ENCODE measurements at places on chromosomes 7 and 10. TPM values are rescaled to one million over a fixed set of nuclear protein-coding genes. Genes with fewer than 3 reads are reported as not detected.
A peak's percentile ranks its signal among the peaks of the same experiment; 100 is the strongest.

- no peak for DNase-seq
These were observed 119.0 kb downstream of the BTAF1 start for GRCh38 chr10:92042541-92042940.

Gene PPP1R3A
- not detected for total RNA-seq

- DNase-seq, result no peak
These were observed 41.9 kb downstream of the CAMK1D start for GRCh38 chr10:12391206-12391605.

Gene ITPRID1
- total RNA-seq, result 1.2 TPM

DNA sequence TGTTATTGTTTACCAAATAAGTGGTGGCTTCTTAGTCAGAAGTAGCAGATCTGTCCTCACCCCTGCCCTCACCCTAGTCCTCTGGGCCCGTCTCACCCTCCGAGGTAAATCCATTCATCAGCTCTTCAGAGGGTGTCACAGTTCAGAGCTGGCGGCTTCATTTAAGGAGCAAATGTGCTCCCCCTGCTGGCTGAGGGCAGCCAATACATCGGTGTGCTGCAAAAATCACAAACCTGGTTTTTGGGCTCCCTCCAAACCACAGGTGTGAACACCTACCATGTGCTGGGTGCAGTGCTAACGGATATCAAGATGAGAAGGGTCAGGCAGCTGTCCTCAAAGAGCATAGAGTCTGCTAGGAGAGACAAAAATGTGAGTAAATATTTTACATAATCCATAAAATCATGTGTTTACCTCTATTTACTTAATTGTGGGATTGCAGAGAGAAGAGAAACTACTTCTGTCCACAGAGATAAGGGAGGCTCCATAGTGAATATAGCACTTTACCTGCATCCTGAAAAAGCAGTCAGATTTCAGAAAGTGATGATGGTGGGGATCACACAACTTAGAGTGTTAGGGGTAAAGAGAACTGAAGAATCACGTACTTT is 15.5 kb upstream of the CRTAC1 start:
- peak; percentile 62 for DNase-seq

DNA sequence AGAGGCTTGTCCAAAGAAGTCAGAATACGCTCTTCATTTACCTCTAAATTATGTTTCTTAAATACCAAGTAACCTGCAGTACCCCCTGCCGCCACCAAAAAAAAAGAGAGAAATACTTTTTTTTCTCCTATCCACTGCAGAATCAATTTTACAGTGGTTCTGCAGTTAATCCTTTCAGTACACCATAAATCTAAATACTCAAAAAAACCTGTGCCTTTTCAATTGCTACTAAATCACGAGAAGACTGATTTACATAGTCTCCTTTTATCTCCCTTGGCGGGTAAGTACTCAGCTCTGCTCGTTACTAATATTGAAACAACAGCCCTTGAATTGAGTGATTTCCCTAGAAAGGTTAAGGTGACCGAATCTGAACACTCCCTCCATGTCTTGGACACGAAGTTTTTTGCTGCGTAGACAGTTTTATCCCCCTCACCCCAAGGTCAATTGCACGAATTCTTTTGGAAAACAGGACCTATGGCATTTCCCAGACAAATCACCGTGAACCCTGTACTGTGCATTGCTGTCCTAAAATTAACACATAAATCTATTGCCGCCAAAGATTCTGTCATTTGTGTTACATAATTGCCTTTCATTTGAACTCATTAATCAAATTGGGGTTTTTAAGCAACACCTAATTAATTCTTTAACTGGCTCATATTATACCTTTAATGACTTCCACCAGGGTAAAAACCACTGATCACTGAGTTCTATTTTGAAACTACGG is 512 bp upstream of the VIM start:
- DNase-seq, result no peak

Gene CDCA7L
- total RNA-seq, result 31.4 TPM

- no peak for DNase-seq
These were observed 768.0 kb upstream of the PHF14 start for GRCh38 chr7:10205696-10206095.

- DNase-seq, result peak; percentile 82
These were observed at the start of gene EBF3 for GRCh38 chr10:129963641-129964501. EBF3 (minus strand) TSS chr10:129964274; CDS start chr10:129963768, 506 bp downstream.

DNA sequence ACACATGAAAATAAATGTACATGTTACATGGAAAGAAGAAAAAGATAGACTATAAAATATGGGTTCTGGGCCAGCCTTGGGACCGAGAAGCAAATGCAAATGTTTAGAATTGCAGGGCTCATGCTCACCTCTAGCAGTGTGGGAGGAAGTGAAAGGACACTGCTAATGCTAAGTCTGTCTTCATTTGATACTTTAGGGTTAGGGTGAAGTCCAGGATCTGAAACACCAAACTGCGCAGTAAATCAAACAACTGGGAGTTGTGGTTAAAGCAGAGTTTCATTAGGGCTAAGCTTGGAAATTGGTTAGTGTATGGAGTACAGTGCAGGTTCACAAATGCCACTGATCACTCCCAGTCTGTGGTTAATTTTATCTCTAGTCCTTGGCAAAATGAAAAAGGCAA is 73.2 kb upstream of the PDK4 start:
- DNase-seq, result no peak

Gene PRPS1L1
- total RNA-seq, result not detected

Gene MYL10
- total RNA-seq, result not detected

DNA sequence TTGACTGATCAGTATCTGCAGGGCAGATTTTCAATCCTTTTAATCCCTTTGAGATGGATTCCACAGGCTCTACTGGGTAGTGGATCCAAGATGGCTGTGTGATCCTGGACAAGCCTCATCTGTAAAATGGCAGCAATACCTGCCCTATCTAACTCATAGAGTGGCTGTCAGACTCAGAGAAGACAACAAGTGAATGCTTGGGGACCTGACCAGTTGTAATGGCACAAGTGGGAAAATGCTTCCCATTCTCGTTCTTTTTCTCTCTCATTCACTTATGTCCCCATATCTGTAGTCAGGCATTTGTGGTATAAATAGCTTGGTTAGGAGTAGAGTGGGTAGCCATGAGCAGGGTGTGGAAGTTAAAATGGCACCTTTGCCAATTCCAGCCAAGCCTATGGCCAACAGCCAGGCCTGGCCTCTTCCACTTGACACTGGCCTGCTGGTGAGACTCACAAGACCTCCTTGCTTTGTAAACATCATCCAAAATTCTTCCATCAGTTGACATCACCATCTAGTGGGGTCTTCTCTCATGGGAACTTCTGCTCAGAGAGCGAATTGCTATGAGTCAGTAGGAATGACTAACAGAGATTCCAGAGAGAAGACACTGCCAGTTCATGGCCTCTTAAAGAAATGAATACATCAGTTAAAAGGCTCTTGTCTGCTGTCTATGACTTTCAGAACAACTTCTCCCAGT is 150.1 kb downstream of the PLPP4 start:
- DNase-seq, result no peak

Gene NOBOX
- total RNA-seq, result not detected

Gene GBX1
- 0.41 TPM for total RNA-seq

GRCh38 chr7:55504093-55504859 is 68.0 kb downstream of the VOPP1 start:
- DNase-seq, result no peak

Gene TNS3
- total RNA-seq, result 6.1 TPM

Gene CLCN1
- under 0.01 TPM for total RNA-seq

Gene NIPSNAP2
- total RNA-seq, result 36.3 TPM

- no peak for DNase-seq
These were observed 52.5 kb downstream of the NRCAM start for GRCh38 chr7:108403597-108404217.

Gene TRPV6
- under 0.01 TPM for total RNA-seq

DNA sequence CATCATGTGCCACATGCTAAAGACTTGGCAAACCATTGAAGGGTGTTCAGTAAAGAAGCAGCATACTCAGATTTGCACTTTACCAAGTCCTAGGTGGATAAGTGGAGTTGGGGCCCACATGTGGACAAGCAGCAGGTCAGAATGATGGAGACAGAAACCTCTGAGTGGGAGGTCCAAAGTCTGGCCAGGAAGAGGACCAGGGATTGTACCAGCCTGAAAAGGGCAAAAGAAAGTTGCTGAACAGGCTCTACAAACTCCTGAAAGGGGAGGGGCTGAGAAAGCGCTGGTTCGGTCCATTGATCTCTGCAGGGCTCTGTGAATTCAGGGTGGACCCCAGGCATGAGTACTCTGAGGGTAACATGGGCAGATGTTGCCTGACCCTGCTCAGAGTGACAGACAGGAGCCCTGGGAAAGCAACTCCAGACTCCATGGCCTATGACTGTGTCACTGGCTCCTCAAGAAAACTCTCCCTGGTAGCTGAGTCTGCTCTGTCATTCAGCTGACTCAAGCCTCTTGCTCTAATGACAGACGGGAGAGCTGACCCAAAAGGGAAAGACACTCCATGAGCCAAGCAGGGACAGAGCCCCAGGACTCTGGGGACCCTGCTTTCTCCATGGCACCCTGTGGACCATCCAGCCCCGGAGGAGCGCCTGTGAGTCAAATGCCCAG is 68.5 kb downstream of the TBXAS1 start:
- no peak for DNase-seq

Gene CPXM2
- total RNA-seq, result under 0.01 TPM

DNA sequence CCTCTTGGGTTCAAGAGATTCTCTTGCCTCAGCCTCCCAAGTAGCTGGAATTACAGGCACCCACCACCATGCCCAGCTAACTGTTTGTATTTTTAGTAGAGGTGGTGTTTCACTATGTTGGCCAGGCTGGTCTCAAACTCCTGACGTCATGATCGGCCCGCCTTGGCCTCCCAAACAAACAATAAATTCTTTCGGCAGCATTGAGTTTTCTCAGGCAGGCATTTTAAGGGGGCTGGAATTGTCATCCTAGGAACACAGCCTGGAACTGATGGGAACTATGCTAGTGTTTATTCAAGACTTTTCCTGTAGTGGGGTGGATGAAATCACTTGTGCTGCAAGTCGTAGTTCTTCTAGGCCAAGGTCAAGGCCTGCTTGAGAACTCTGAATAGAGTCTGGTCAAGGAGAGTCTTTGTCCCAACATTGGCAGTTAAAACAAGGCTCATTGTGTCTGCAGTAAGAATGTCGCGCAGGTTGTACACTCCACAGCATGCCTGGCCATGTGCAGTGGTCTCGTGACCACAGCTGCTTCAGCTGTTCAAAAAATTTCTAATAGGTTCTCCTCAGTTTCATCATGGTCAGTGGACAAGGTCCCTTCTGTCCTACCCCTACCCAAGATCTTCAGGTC is 92.8 kb downstream of the HECW1 start:
- no peak for DNase-seq

Gene ACSL5
- 2.4 TPM for total RNA-seq

DNA sequence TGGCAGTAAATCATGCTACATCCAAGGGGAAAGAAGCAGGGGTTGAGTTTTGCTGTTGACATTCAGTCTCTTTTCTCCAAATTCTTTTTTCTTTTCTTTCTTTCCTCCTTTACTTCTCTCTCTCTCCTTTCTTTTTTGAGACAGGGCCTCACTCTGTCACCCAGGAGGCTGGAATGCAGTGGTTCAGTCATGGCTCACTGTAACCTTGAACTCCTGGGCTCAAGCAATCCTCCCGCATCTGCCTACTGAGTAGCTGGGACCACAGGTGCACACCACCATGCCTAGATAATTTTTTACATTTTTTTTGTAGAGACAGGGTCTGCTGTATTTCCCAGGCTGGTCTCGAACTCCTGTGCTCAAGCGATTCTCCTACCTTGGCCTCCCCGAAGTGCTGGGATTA is 35.2 kb downstream of the SBDS start:
- no peak for DNase-seq

Gene SLC13A4
- total RNA-seq, result 12.6 TPM

GRCh38 chr7:54115028-54115763 is 427.0 kb upstream of the VSTM2A start:
- DNase-seq, result no peak

Gene GPR15LG
- not detected for total RNA-seq

Gene NXPH1
- total RNA-seq, result 41.6 TPM

Gene UNCX
- total RNA-seq, result not detected

DNA sequence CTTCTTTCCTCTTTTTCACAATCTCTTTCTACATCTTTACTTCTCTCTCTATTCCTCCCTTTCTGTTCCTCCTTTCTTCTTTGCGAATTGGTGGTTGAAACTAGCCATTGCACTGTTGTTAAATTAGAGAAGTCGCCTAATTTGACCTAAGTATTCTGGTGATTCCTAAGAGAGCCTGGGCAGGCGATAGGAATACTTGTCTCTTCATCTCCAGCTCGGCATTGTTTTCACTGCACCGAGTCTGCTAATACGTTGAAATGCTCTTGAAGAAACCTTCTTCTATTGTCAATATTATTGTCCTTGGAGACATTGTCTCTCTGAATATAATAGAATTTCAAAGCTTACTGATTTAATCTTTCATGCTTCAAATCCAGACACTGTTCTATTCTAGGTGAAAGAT is 31.7 kb downstream of the KCND2 start:
- DNase-seq, result no peak

- DNase-seq, result peak; percentile 74
These were observed 723 bp downstream of the MTURN start for GRCh38 chr7:30135301-30136116.

GRCh38 chr10:128281861-128282260 is 155.6 kb upstream of the MKI67 start:
- DNase-seq, result no peak

Gene JAKMIP3
- total RNA-seq, result 4.1 TPM

Gene ITIH5
- 14.7 TPM for total RNA-seq

Gene SPDYE8
- total RNA-seq, result under 0.01 TPM

- no peak for DNase-seq
These were observed 99.2 kb downstream of the PDGFA start for GRCh38 chr7:420142-421093.

Gene FOXP2
- 20.0 TPM for total RNA-seq

DNA sequence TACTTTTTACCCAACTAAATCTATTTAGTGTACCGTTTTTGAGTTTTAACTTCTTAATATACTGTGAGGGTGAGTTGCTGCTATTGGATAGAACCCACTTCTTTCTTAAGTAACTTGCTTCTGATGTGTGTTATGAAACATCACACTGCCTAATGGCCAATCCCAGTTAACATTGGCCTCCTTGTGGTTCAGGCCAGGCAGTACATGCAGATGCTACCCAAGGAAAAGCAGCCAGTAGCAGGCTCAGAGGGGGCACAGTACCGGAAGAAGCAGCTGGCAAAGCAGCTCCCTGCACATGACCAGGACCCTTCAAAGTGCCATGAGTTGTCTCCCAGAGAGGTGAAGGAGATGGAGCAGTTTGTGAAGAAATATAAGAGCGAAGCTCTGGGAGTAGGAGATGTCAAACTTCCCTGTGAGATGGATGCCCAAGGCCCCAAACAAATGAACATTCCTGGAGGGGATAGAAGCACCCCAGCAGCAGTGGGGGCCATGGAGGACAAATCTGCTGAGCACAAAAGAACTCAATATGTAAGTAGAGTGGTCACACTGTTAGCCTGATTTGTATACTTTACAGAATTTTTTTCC is 39.7 kb downstream of the TES start:
- DNase-seq, result no peak

DNA sequence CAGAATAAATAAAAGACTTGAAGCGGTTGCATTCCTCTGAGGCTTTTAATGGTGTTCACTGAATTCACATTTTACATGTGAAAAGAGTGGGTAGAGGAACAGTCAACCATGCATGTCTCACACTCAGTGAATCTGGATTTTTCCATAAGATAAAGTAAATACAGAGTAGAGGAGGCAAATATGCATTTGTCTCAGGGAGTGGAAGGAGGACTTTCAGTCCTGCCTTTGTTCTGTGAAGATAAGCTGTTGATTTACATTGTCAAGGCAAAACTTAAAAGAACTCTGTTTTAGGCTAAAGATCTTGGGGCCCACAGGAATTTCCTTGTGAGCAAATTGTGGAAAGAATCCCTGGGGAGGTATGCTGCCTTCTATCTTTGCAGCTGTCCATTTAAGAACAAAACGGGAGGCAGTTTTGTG is 825.3 kb upstream of the MBL2 start:
- no peak for DNase-seq

Data from frontal cortex (tissue), 4 donors.